A549 treated with DMSO at 1 μM for 4 hours (cell line): ENCODE measurements at places on chromosomes 2 and 18. TPM values are rescaled to one million over a fixed set of nuclear protein-coding genes. Genes with fewer than 3 reads are reported as not detected.

CRYBA2 gene
- 0.18 TPM in 1 of 5 replicates, not detected in the others for total RNA-seq

PSMA8 gene
- total RNA-seq = not detected in 5 replicates

STPG4 gene
- not detected in 5 replicates for total RNA-seq

TGIF1 gene
- 126 to 170 TPM (median 162 TPM) in 5 replicates for total RNA-seq

MAP4K4 gene
- 65.8 to 86.2 TPM (median 77.7 TPM) in 5 replicates for total RNA-seq

COMMD1 gene
- 41.9 to 47.8 TPM (median 45.0 TPM) in 5 replicates for total RNA-seq

GPAT2 gene
- not detected in 5 replicates for total RNA-seq

LYPD6 gene
- total RNA-seq = 0.06 to 0.12 TPM (median 0.07 TPM) in 5 replicates

RNPEPL1 gene
- 49.6 to 66.3 TPM (median 64.6 TPM) in 5 replicates for total RNA-seq

TXNL1 gene
- 61.9 to 76.0 TPM (median 70.7 TPM) in 5 replicates for total RNA-seq

CDH19 gene
- total RNA-seq = 0.96 to 2.1 TPM (median 1.7 TPM) in 5 replicates

ANKRD39 gene
- 19.0 to 23.7 TPM (median 20.5 TPM) in 5 replicates for total RNA-seq

SYT4 gene
- total RNA-seq = not detected in 5 replicates

SOX11 gene
- total RNA-seq = not detected in 5 replicates

ARID5A gene
- total RNA-seq = 8.4 to 11.8 TPM (median 10.0 TPM) in 5 replicates

OSGEPL1 gene
- 4.2 to 5.6 TPM (median 4.9 TPM) in 5 replicates for total RNA-seq

LIPG gene
- total RNA-seq = 0.10 to 0.44 TPM (median 0.23 TPM) in 5 replicates

CKAP2L gene
- 11.8 to 17.4 TPM (median 16.0 TPM) in 5 replicates for total RNA-seq

ZNF532 gene
- total RNA-seq = 22.3 to 29.1 TPM (median 25.9 TPM) in 5 replicates

FRZB gene
- 0.07 to 0.09 TPM in 2 of 5 replicates, not detected in the others for total RNA-seq

PIEZO2 gene
- 0.73 to 1.0 TPM (median 0.74 TPM) in 5 replicates for total RNA-seq

MAP2 gene
- 0.28 to 0.72 TPM (median 0.50 TPM) in 5 replicates for total RNA-seq

TNS1 gene
- total RNA-seq = 6.1 to 13.5 TPM (median 9.6 TPM) in 5 replicates

CHRND gene
- total RNA-seq = not detected in 5 replicates

SRD5A2 gene
- 0.02 to 0.04 TPM (median 0.03 TPM) in 4 of 5 replicates, not detected in the other for total RNA-seq

AGXT gene
- total RNA-seq = not detected in 5 replicates

CCDC121 gene
- total RNA-seq = 2.8 to 4.1 TPM (median 3.6 TPM) in 5 replicates

SAG gene
- not detected in 5 replicates for total RNA-seq

L3MBTL4 gene
- 0.07 to 0.08 TPM in 2 of 5 replicates, not detected in the others for total RNA-seq

DCDC2C gene
- total RNA-seq = 0.15 to 0.50 TPM (median 0.36 TPM) in 5 replicates

RAB6C gene
- not detected in 5 replicates for total RNA-seq

RBFA gene
- 28.2 to 31.6 TPM (median 30.2 TPM) in 5 replicates for total RNA-seq

CYBRD1 gene
- 28.7 to 38.6 TPM (median 36.6 TPM) in 5 replicates for total RNA-seq

EVX2 gene
- not detected in 5 replicates for total RNA-seq

C2orf74 gene
- total RNA-seq = 15.1 to 17.2 TPM (median 15.3 TPM) in 5 replicates

POLR1A gene
- total RNA-seq = 21.1 to 30.1 TPM (median 29.9 TPM) in 5 replicates

RIT2 gene
- total RNA-seq = not detected in 5 replicates

C18orf32 gene
- total RNA-seq = 13.4 to 31.3 TPM (median 23.9 TPM) in 5 replicates

GREB1 gene
- 2.4 to 3.7 TPM (median 3.2 TPM) in 5 replicates for total RNA-seq

RESP18 gene
- not detected in 5 replicates for total RNA-seq

MC2R gene
- not detected in 5 replicates for total RNA-seq

KLHL29 gene
- total RNA-seq = 3.4 to 5.1 TPM (median 4.4 TPM) in 5 replicates

XIRP2 gene
- not detected in 5 replicates for total RNA-seq

IRS1 gene
- 15.7 to 22.0 TPM (median 17.6 TPM) in 5 replicates for total RNA-seq

CHN1 gene
- total RNA-seq = 18.6 to 24.0 TPM (median 19.4 TPM) in 5 replicates
